ENCODE measurements at places on chromosomes 16 and 17.
A peak's percentile ranks its signal among the peaks of the same experiment; 100 is the strongest.

DNA sequence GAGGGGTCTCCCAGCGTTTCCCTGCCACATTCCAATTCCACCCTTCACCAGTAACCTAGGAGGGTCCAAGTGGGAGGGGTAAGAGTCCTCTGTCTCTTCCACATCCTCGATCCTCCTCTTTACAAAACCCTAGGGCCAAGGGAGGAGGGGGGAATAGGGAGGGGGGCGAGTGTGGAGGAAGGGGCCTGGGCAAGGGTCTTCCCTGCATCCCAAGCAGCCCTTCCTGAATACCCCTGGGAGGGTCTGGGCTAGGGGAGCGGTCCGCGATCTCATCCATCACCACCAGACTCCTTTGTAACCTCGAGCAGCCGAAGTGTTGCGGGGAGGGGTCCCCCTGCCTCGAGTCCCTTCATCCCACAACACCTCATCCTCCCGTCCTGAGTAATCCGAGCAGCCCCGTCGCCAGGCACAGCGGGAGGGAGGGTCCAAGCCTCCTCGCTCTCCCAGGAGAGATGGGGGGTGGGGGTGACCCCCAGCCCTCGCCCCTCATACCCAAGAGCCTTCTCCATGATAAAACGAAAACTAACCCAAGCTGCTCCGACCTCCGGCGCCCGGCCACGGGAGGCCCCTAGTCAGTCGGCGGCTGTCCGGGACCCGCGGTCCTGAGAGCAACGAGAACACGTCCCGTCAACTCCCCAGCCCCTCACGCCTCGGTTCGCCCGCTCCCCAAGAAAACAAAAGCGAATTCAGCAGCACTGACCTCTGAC is 502 bp downstream of the SMPD3 start:
- no peak for DNase-seq

DNA sequence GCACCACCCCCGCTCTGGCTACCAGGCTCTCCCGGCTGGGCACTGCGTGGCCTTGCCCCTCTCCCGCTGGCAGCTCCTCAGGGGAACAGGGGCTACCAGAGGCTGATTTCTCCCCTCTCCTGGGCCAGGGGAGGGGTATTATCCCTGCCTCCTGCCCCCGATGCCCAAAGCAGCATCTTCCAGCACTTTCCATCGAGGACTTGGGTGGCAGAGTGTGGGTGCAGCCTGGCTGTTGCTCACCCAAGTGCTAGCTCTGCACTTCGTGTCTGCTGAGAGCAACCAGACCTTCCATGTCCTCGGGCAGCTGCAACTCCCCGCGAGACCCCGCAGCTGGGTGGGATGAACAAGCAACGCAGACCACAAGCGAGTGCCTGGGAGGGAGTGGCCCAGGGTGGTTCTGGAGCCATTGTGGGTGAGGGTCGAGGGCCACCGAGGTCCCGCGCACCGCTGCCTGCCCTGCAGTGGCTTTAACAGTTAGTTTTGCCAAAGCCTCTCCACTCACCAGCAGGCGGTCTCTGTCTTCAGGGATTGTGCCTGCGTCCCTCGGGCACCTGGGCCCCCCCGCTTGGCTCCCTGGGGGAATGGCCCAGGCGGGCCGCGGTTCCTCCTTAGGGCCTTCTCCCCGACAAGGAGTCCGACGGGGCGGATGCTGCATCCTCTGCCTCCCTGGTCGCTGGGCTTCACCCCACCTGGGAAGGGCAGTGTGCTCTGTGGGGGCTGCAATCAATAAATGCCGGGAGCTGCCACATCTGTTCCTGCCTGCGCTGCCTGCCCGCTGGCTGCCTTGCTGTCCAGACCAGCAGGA is 8.4 kb downstream of the SLC25A10 start:
- no peak for DNase-seq

DNA sequence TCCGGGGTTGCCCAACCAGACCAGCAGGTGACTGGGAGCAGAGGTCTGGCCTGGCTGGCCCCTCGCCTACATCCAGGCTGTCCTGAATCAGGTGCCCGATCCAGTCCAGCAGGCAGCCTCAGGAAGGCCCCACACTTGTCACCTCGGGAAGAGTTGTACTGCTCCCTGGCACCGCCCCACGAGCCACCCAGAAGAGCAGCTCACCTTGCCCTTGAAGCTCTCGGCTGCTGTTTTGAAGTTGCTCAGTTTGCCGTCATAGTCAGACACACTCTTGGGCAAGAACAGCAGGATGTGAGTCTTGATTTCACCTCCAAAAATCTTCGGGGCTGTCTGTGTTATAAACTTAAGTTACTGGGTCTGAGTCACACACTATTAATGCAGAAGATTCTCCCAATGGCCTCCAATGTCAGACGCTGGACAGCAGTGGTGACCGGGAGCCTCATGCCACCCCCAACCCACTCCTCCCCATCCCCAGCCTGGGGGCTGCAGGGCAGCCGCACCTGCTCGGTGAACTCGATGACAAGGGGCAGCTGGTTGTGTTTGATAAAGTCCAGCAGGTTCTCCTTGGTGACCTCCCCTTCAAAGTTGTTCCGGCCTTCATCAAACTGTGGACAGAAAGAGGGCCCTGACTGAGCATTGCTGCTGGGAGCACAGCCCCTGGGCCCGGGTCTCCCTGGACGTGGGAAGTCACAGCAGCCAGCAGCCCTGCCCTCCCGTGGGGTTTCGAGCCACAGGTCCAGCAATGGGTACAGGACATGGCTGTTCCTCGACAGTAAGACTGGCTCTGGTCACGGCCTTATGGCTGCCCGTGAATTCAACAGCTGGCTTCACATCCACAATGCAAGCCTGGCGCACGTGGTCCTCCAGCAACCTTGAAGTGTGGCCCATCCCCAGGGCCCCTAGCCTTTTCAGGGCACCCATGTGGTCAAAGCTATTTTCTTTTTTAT is 12.2 kb upstream of the PPP1R27 start:
- DNase-seq = no peak

- DNase-seq = no peak
Measured at GRCh38 chr17:8916466-8916865, 49.0 kb upstream of the PIK3R6 start.

- no peak for DNase-seq
Measured at GRCh38 chr16:65125871-65126270, 4.0 kb upstream of the CDH11 start.

- DNase-seq = no peak
Measured at GRCh38 chr17:37148156-37148555, 199.4 kb downstream of the AATF start.

DNA sequence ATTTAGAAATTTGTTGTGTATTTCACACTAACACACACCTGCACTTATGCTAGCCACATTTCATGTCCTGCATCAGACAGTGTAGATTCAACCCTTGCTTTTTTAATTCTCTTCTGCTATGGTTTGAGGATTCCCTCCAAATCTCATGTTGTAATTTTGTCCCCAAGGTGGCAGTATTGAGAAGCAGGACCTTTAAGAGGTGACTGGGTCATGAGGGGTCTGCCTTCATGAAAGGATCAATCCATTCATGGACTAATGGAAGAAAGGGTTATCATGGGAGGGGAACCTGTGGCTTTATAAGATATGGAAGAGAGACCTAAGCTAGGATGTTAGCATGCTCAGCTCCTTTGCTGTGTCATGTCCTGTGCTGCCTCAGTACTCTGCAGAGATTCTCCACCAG is 1032.2 kb downstream of the CDH11 start:
- peak; percentile 9 for DNase-seq

DNA sequence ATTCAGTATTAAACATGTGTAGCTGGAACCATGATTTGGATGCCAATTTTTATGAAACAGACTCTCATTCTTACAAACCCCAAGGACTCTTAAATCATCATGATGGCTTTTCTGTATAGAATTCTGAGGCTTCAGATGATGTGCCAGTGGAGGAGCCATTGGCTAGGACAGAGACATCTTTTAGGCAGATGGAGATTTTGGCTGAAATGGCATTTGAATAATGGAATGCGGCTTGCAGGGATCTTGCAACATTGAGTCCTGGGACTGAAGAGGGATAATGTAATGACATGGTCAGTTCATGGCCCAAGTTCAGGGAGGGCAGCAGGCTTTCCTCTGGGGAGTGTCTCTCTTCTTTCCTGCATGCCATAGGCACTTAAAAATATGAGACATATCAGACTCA is 172.4 kb downstream of the ABCA8 start:
- no peak for DNase-seq

DNA sequence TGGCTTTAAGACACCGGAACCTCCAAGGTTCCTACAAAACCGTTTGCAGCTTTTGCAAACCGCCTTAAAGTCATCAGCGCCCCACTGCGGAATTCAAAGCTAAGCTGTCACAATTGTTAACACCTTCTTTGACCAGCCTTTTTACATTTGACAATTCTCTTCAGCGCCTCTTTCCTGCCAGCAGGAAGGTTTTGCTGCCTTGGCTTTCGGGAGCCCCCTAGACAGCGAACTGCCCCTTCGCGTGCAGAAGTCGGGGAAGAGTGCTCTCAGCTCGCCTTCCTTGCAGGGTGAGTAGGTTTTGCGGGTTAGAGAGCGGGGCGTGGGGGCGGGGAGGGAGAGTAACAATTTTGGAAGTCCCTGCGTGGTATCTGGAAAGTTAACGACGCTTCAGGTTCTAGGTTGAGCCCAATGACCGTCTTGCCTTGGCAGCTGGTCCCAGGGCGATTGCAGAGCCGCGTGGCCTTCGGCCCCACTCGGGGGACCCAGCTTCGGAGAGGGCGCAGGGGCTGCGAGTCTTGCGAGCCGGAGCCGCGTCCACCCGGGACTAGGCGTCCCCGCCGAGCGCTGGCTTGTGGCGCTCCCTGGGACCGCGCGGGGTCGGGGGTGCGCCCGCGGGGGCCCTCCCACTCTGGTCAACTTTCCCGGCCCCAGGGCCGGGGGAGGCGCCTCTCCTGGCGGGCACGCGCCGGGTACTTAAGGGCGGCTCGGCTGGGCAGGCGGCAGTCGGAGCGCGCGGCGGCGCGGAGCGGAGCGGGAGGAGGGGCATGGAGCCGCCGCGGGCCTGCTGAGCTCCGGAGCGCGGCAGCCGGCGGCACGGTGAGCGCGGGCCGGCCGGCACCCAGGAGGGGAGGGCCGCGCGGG is at the start of gene HAS3:
Gene HAS3, plus strand, starts transcription at position 153 of the 861 bp plus-strand sequence. CDS start 3,743 bp downstream, outside the sequence.
- DNase-seq = peak; percentile 78

DNA sequence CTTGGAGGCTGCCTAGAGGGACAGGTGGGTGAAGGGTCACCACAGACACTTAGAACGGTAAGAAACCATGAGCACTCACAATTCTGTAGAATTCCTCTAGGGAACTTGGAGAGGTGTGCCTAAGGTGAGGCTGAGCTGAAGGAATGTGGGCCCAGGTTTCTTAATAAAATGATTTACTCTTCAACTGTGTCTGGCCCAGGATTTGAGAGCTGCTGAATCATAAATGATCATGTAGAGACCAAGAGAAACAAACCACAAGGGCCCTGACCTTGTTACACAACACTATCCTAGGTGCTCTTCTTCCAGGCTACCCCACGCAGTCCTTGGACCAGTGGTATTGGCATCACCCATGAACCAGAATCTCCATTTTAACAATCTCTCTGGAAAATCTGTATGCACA is 27.7 kb downstream of the ZNF18 start:
- no peak for DNase-seq

GRCh38 chr17:60971515-60972369 is 294.1 kb downstream of the BCAS3 start:
- peak; percentile 67 for DNase-seq

GRCh38 chr16:68064791-68065365 is 20.3 kb upstream of the NFATC3 start:
- DNase-seq = peak; percentile 48

DNA sequence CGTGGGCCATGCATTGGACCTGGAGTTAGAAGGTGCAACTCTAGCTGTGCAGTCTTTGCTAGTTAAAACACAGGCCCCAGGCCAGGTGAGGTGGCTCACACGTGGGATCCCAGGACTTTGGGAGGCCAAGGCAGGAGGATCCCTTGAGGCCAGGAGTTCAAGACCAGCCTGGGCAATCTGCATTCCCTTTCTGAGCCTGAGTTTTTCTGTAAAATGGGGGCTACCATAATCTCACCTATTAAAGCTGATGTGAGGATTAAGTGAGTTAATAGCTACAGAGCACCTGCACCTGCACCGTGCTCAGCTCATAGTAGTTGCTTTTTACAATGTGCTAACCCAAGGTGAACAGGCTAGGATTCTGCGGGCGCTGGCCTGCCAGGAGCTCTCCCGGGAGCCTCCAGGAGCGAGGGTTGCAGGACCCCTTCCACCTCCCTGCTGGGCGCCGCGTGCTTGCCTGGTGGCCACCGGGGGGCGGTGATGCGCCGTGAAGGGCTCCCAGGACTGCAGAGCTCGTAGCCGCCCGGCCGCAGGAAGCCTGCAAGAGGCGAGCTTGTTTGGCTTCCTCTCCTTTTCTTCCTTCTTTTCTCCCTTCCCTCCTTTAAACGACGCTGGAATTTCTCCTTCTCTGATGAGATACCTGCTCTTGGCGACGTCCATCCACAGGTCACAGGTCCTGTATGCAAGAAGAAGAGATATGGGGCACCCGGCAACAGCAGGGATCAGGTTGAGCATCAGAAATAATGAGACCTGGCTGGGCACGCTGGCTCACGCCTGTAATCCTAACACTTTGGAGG is 51.3 kb downstream of the ZFP90 start:
- DNase-seq = peak; percentile 50

- no peak for DNase-seq
Measured at GRCh38 chr16:83586461-83587200, 221.1 kb upstream of the HSBP1 start.

- DNase-seq = no peak
Measured at GRCh38 chr17:40462343-40463121, 19.3 kb downstream of the IGFBP4 start.

DNA sequence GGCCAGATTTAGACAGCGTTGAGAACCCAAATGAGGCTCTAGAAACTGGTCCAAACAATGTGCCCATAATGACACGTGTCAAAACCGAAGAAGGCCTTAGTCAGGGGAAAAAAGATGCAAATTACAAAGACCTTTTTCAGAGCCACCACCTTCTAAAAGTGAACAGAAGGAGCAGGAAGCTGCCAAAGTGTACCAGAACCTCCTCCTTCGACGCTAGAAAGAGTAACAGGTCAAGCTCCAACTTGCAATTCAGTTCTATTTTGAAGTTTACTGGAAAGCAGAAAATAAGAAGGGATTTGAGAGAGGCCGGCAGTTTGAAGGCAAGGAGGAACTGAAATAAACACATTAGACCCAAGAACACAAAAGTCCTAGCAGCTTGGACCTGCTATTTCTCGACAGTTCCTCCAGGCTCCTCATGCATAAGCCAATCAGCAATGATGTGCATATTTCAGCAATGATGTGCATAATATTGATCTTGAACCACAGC is 61.8 kb downstream of the XYLT1 start:
- no peak for DNase-seq

DNA sequence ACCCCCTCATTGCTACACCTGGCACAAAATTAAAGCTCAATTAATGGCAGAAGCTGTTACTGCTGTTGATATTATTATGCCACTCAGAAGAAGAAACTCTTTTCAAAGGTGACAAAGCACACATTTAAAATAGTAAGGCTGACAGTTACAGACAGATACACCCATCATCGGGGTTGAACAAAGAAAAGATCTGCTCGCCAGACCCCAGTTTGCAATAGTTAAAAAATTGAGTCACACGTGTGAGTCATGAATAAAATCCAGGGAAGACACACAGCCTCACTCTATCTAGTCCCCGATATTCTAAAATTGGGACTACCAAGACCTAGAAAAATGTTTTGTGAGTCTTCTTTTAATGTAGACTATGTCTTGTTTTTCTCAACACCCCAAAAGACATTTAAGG is 330.0 kb upstream of the SOX9 start:
- no peak for DNase-seq

GRCh38 chr17:78601577-78602190 is 24.5 kb upstream of the DNAH17 start:
- no peak for DNase-seq

Measured in HAP-1 (cell line).